ENCODE measurements at places on chromosomes 2 and 18.

- no peak for DNase-seq
Observed at GRCh38 chr2:16281451-16282335, 341.3 kb downstream of the MYCN start.

GRCh38 chr18:24853076-24853475, 392.6 kb downstream of the HRH4 start:
- DNase-seq = no peak

GRCh38 chr2:68385907-68386287, 20.8 kb downstream of the PLEK start:
- no peak for DNase-seq

GRCh38 chr18:934518-935133, 30.0 kb downstream of the ADCYAP1 start:
- no peak for DNase-seq

GRCh38 chr2:54572262-54572635, 116.1 kb downstream of the SPTBN1 start:
- no peak for DNase-seq

DNA sequence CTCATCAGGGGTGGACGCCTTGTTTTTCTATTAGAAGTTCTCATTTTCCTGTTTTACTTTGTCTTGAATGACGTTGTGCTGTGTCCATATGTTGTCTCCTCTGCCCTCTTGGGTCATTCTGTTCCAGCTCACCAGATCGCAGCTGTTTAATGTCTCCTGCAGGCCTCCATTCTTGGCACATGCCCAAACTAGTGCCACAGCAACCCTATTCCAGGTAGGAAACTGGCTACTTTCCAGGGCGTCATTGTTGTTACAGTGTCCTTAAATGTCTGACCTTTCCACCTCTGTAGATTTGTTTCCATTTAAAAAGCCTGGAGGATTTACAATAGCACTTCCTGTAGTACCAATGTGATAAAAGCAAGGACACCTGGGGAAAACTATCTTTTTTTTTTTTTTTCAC, 500.7 kb downstream of the METTL4 start:
- DNase-seq = no peak

DNA sequence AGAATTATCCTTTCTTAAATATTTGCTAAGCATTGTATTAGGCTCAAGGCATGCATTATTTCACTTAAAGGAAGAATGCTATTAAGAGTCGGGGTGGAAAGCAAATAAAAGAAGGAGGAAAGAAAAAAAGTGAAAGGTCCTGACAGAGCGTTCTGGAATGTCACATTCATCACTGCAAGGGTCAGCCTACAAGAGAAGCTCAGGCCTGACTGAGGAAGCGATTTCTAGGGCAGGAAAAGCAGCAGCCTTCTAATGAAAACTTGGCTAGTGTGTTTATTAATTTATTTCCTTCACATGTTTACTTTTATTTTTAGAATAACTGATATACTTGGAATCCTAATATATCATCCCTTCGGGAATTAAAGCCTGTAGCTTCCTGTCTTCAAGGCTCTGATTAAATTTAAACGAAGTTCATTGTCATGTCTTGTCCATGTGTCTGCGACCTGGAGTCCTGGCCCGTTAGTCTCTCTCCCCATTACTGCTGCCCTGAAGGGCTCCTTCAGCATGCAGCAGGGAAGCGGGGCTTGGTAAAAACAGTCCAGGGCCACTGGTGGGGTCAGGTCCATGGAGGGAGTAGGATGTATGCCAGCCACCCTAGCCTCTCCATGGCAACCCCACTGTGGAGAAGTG, 119.2 kb upstream of the CCDC68 start:
- no peak for DNase-seq

GRCh38 chr2:34031097-34031496, 432.0 kb upstream of the FAM98A start:
- no peak for DNase-seq

- no peak for DNase-seq
Observed at GRCh38 chr2:26640781-26641564, at the start of gene CIB4. Gene CIB4 (minus strand): TSS chr2:26641366. CDS start chr2:26641314, 52 bp downstream.

- no peak for DNase-seq
Observed at GRCh38 chr2:64587561-64587960, 63.4 kb downstream of the AFTPH start.

GRCh38 chr2:88658881-88659537, 31.7 kb upstream of the EIF2AK3 start:
- DNase-seq = no peak

DNA sequence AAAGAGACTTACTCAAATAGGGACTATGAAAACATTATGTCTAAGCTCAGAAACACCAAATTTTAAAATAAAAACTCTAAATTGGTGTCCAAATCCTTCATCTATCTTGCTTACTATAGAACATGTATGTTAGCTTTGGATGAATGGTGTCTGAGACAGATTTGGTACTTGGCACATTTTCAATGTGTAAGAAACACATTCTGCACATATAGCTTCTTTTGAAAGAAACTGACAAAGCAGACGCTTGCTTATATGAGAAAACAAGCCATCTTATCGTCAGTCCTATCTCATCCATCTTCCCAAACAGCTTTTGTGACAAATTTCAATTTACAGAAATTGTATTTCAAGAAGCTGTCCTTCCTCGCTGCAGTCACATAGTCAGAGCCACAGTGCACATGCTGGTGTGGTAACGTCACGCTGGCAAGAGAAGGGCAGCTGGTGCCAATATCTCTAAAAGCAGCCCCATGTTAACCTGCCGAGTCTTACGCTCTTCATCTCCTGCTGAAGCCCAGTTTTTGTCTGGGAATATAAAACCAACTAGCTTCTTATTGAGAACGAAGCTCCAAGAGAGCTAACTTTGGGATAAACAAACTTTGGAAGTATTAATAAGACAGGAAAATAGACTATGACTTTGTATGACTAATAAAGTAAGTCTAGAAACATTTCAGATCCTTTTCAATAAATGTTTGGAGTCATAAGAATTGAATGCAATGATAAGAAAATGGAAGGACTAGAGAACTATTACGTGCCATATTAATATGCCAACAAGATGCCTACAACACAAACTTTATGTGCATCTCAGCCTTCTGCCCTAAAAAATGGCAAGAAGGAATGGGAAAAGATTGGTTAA, 74.9 kb upstream of the TFCP2L1 start:
- DNase-seq = no peak

- DNase-seq = no peak
Observed at GRCh38 chr2:195360242-195360641, 296.8 kb upstream of the SLC39A10 start.

- DNase-seq = no peak
Observed at GRCh38 chr2:55590810-55591440, 26.5 kb downstream of the PPP4R3B start.

DNA sequence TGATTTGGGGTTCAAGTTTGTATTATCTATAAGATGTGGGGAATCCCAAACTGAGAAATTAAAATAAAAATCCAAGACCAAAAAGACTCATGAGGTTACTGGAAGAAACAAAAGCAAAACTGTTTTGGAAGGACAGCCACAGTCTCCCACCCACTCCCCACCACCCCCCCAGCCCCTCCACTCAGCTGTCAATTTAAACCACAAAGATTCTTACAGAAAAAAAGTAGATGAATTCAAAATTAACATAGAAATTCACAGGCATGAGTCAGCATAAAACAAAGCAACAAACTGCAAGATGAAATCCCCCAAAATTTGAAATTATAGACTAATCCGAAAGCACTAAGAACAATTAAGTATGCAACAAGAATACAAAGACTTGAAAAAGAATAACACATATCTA, 12.1 kb downstream of the MAP4K3 start:
- DNase-seq = no peak

- no peak for DNase-seq
Observed at GRCh38 chr2:127407091-127407490, 11.1 kb upstream of the PROC start.

- no peak for DNase-seq
Observed at GRCh38 chr18:31482051-31482450, 15.9 kb upstream of the DSG2 start.

GRCh38 chr18:58114766-58115165, 70.7 kb downstream of the NEDD4L start:
- no peak for DNase-seq

DNA sequence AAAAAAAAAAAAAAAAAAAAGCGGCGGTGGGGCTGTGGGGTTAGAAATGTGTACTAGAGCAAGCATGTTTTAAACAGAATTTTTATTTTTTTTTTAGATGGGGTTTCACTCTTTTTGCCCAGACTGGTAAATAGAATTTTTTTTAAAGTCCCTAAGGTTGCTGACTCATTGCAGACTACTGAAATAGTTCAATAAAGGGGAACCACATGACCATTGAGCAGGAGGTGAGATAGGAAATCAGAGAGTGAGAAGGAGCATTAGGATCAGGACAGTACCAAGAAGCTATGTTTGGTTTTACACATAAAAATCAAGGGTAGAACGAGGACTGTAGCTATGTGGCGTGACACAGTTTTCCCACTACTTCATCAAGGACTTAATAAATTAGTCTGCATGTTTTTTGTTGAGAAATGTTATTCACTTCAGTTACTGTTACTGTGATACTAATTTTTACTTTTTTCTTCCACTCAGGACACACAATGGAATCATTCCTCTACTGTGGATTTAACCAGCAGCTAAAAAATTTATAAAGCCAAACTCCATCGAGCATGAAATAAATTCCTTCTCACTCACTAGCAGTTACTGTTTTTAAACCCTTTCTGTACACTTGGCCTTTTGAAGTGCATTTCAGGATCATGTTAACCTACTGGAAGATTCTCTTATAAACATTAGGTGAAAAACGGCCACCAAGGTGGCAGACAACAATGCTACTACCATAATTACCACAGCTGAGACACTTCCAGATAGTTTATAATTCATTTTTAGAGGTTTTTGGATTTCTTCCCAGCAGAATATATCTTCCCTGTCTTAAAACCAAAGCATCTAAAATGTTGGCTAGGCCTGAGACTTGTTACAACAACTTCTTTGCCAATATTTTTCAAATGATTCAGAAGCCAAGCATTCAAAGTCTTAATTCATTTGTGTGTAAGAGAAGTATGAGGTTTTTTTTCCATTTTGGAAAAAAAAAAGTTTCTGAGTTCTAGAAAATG, 33.2 kb downstream of the LAMA1 start:
- DNase-seq = no peak

DNA sequence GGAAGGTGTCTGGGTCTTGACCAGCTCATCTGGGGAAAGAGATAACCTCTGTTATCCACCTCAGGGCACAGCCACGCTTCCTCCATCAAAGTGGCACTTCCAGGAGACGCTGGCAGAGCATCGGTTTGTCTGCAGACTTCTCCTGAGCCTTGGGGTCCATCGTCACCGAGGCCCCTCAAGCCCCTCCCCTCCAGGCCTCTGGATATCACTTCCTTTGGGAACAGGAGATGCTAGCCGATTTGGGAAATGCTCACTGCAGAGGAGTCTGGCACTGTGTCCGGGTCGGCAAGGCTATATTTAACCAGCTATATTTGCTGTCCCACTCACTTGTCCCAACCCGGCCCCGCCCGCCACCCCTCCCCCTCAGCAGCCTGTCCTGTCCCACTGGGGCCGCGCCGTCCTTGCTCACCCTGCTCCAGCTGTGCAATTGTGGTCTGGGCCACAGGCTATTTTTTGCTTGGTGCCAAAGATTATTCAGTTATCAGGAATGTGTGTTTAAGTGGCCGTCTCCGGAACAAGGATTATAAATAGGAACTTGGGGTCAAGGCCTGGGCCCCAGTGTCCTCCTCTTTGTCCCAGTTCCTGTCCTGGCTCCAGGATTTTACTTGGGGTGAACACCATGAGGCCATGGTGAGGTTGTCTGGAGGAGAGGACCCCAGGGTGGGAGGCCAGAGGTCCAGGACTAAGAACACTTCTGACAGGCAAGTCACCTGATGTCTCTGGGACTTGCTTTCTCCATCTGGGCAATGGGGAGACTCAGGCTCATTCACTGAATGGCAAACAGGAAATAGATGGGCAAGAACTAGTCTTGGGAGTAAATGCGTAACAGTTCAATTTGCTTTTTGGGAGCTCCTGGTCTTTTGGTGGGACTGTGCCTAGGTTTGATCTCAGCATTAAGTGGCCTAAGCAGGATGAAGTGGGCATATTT, 263.6 kb downstream of the DYSF start:
- DNase-seq = no peak

DNA sequence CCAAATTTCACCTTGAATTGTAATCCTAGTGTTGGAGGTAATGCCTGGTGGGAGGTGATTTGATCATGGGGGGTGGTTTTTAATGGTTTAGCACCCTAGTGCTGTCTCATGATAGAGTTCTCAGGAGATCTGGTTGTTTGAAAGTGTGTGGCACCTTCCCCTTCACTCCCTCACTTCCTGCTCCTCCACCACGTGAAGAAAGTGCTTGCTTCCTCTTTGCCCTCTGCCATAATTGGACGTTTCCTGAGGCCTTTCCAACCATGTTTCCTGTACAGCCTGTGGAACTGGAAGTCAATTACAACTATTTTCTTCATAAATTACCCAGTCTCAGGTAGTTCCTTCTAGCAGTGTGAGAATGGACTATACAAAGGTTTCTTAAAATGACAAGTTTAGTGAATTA, 251.8 kb upstream of the NETO1 start:
- DNase-seq = no peak

DNA sequence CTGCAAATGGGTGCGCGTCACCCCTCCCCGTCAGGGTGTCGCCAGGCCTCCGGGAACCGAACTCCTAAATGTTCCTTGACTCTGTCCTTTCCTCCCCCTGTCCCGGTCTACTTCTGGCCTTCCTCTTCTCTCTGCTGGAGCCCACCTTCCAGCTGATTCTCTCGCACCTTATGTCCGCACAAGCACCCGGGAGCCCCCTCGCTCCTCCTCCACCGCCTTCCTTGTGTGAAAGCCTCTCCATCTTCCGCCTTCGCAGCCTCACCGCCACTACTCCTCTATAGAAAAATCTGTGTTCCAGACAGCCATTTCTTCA, 627 bp upstream of the KIF3C start:
- no peak for DNase-seq

DNA sequence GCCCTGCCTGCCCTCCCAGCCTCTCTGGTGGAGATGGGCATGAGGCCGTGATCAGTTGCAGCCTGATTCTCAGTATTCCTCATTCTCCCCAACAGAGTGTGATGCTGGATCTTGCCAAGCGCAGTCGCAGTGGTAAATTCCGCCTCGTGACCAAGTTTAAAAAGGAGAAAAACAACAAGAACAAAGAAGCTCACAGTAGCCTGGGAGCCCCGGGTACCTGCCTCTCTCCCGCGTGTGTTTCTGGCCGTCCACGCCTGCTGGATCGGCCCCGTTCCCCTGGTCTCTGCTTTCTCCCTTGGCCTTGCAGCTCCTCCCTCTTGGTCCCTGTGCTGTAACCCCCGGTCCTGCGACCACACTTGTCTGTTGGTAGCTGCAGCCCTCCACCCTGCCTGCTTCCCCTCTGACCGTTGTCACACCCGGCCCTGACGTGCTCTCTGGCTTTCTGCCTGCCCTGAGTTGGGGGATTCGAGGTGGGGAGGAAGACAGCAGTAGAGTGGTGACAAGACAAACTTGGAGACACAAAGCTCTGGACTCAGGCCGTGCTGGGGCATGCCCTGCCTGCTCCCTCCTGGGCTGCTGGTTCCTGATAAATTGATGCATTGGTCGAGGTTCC, 99.5 kb downstream of the USP40 start:
- DNase-seq = no peak

Data from stimulated activated CD4-positive, alpha-beta T cell treated with anti-CD3 and anti-CD28 coated beads, Interleukin-1b, Interleukin-23, amount 100 ng/mL, for 1 hour (primary cell).